ENCODE measurements at places on chromosomes 1 and 21.

GRCh38 chr1:190511554-190511953, 33.9 kb upstream of the BRINP3 start:
- no peak for DNase-seq

DNA sequence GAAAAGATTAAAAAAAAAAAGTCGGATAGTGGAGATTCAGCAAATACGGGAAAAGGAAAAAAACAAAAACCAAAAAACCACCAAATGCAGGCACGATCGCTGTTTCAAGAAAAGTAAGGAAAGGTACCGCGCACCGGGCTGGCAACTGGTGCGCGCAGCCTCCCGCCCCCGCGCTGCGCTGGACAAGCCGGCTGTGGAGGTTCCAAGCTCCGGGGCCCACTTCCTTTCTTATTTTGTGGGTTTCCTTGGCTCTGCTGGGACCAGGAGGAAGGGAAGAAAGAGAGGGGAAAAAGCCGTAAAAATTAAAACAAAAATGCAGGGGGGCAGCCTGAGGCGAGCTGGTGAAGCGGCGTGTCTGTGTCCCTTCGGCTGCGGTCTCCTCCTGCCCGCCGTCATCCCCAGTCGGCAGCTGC, 233 bp downstream of the ADAMTS5 start:
- DNase-seq, result no peak

- DNase-seq, result no peak
Observed at GRCh38 chr1:44559330-44559729, 115.0 kb downstream of the TMEM53 start.

DNA sequence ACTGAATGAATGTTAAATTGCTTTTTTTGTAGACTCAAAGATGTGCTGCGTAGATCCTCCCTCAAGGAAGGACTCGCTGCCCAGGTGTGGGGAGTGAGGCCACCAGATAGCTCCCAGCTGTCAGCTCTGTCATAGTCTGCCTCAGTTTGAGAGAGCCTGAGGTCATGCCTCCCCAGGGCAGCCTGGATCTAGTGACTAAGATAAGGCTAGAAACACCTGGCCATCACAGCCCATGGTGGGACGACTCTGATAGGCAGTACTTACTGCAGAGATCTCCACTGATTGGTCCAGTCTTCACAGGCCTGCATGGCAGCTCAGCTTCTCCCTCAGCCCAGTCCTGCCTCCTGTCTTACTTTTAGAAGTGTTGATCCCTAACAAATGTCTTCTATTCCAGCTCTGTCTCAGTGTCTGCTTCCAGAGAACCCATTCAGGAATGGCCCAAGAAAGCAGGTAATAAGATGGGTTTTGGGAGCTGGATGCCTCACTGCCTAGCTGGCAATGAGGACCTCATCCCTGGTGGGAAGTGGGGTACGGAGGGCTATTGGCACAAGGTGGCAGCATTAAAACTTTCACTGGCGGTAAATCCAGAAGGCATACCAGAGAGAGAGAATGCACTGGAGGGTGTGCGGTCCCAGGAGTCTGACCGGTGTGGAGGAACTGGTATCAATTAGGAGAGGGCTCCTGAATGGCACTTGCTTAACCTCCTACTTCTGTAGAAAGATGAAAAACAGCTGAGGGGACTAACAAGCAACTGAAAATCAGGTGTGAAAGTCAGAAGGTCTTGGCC, 55.3 kb upstream of the GPR37L1 start:
- DNase-seq, result no peak

DNA sequence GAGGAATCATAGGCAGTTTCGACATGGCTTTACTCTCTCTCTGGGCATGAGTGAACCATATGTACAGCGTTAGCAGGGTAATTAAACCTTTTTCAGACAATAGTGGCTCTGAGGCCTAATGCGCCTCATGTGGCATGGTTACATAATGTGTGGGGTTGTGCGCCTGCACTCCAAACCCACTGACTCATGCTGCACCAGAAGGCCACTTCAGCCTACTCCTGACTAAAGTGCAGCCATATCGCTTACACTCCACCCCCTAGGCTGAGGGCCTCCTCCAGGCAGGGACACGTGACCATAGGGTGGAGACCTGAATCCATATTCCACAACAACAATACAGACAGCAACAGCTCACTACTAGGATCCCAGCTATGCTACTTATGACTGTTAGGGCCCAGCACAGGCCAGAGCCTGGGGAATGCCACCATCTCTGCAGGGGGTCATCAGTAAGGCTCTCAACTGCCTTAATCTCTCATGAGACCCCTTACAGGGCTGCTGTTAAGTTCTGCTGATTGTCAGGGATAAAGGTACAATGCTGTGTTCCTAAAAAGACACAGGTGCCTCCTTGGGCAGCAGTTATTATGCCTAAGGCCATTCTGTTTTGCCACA, 13.4 kb upstream of the ODF2L start:
- DNase-seq, result no peak

DNA sequence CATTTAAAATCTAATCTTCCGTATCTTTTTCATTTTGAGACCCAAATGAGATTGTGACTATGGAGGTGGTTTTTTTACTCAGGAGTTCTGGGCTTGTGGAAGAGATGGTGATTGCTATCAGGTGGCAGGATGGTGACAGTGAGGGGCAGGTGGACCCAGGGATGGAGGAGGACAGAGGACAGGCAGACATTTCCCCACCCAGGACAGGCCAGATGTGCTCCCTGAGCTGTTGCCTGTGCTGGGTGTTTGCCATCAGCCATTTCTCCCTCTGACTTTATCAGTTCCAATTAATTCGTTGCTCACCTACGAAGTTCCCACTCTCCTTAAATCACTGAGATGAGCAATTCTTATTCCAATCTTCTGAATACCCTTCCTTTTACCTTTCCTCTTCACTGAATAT, 26.5 kb downstream of the C1orf116 start:
- DNase-seq, result no peak

Data from GM12878 (cell line).